ENCODE measurements at places on chromosomes 13 and 19.

GRCh38 chr19:13827656-13828055 lies 32.4 kb downstream of the ZSWIM4 start:
- no peak for DNase-seq

GRCh38 chr13:40060296-40061007 lies 405.0 kb downstream of the COG6 start:
- DNase-seq: no peak

DNA sequence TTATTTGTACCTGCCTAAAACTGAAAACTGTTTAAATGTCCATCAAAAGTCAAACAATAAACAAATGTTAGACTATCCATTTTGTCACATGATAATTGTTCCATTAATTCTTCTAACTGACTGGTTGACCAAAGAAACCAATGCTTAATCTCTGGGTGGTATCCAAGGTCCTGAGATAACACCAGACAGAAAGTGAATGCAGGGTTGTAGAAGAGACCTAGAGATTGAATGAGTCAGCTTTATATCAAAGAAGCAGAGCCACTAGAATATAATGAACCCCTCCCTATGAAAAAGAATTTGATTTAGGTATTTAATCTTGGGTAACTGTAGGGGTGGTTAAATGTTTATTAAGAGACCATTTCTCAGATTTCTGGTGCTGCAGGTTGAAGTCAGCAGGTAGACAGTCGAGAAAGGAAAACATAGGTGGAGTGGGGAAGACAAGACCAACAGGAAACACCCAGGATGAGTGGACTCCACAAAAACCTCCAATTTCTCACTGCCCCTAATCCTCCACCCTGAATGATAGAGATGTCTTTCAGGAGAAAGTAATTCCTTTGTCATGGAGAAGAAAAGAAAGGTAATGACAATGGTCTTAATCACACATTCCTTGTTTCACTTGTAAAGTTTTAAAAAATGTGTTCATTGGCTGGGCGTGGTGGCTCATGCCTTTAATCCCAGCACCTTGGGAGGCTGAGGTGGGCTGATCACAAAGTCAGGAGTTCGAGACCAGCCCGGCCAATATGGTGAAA lies 536.4 kb downstream of the IRS2 start:
- no peak for DNase-seq

- DNase-seq: no peak
Observed at GRCh38 chr13:107681600-107681999, 533.7 kb downstream of the LIG4 start.

DNA sequence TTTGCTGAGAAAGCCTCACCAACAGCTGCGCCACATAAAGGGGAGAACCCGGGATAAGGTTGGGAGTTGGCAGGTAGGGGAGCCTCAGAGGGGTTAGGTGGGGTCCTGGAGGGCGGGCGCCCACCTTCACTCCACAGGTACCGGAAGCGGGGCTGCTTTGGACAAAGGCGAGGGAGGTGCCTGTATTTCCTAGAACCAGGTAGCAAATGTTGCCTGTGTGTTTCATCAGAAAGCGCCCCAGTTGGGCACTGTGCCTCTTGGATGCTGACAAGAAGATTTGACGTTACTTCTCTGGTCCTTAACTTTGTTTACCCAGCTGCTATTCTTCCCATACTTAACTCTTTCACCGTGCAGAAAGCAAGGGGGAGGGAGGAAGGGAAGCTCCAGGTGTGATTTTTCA lies 278.9 kb downstream of the ZNF536 start:
- no peak for DNase-seq

GRCh38 chr13:71304861-71305260 lies 562.1 kb downstream of the DACH1 start:
- no peak for DNase-seq
